ENCODE measurements at places on chromosomes 11 and 22. TPM values are rescaled to one million over a fixed set of nuclear protein-coding genes. Genes with fewer than 3 reads are reported as not detected.

The POTEH gene
- not detected for total RNA-seq

The ZNF143 gene
- 22.2 TPM for total RNA-seq

GRCh38 chr11:111460340-111460739, 51.8 kb downstream of the BTG4 start:
- DNase-seq: no peak

DNA sequence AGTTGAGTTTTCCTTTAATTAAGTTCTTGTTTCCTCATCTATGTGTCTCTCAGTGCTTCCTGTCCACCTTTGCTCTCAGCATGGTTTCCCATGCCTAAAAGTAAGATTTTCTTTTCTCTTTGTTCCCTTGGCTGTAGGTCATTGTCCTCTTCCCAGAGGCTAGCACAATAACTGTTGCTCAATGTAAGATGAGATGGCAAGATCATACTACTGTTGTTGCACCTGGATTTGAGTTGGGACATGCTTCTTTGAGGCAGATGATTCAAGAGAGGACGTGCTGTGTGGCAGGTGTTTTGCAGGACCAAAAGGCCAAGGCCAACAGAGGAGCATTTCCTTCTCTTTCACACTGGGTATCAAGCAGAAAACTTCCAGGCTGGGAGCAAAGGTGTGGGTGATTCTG, 11.3 kb upstream of the NELL1 start:
- DNase-seq: no peak

The APOA4 gene
- total RNA-seq: not detected

The PDGFB gene
- total RNA-seq: 17.5 TPM

- no peak for DNase-seq
Measured at GRCh38 chr11:80722629-80723028, 1281.8 kb upstream of the TENM4 start.

DNA sequence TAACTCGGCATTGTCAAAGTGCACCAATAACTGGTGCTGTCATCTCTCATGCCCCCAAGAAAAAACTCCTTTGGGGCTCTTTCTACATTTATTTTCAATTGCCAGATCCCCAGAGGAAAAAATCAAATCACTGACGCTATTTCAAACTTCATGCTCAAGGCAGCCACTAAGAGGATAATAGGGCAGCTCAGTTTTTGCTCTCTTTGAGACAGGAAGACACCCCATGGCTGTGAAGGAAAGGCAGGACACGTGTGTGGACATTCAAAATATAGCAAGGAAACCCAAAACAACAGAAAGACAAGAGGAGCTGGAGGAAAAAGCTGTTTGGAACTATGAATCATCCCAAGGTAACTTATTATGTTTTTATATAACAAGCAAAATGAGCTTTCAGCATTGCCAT, 83.7 kb downstream of the SERGEF start:
- DNase-seq: no peak

The GPHA2 gene
- not detected for total RNA-seq

The CDHR5 gene
- not detected for total RNA-seq

GRCh38 chr11:17414317-17414737, 25.9 kb upstream of the KCNJ11 start:
- no peak for DNase-seq

- no peak for DNase-seq
Measured at GRCh38 chr11:92224054-92224406, 588 bp upstream of the FAT3 start.
